ENCODE measurements at places on chromosomes 5 and 9.
A peak's percentile ranks its signal among the peaks of the same experiment; 100 is the strongest.

DNA sequence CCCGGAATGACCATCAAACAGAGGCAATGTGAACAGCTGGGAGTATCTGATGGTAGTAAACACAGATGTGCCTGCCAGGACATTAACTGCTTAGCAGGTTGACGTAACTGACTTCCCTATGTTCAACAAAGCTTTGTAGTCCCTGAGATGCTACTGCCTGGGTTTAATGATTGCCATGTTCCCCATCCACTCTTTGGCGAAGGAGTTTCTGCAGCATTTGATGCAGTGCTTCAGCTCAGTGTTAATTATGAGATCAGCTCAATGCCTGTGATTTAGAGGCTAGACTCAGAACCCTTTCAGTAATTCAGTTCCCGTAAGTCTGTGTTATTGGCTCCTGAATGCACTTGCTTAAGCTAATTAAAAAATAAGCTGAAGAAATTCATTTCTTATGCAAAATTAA lies 547.3 kb upstream of the ZNF608 start:
- DNase-seq = no peak

DNA sequence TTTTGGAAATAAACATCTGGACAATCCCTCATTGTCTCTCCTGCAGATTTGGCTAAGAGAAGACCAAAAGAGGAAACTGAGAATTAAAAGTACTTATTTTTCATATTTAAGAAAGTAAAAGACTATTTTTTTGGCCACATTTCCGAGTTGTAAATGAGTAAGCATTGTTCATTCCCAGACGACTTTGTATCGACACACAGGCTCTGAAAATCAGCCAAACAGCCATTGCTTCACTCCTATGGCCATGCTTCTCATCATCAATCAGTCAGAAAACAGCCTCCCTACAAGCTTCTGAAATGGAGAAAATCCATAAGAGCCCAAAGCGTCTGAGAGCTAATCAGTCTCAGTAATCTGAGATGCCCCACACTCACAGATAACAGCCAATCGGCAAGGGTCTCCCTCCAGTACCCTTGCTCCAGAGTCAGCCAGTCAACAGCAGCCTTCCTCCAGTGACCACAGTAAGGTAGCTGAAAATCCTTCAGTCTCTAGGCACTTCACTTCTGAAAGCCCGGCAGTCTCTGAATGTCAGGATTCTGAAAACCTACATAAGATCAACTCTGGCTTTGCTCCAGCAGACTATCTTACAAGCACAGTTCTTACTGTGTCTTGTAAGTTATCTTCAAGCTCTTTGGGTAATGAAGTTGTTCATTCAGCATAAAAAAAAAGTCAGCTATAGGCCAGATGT lies 30.9 kb downstream of the CDO1 start:
- no peak for DNase-seq

DNA sequence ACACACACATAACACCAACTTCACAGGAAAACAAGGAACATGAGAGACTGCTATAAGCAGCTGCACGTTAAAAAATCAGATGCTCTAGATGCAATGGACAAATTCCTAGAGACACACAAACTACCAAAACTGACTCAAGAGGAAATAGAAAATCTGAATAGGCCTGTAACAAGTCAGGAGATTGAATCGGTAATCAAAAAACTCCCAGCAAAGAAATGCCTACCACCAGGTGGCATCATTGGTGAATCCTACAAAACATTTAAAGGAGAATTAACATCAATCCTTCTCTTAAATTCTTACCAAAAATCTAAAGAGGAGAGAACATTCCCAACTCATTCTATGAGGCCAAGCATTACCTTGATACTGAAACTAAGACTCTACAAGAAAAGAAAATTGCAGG lies 54.9 kb downstream of the NDST1 start:
- DNase-seq = no peak

DNA sequence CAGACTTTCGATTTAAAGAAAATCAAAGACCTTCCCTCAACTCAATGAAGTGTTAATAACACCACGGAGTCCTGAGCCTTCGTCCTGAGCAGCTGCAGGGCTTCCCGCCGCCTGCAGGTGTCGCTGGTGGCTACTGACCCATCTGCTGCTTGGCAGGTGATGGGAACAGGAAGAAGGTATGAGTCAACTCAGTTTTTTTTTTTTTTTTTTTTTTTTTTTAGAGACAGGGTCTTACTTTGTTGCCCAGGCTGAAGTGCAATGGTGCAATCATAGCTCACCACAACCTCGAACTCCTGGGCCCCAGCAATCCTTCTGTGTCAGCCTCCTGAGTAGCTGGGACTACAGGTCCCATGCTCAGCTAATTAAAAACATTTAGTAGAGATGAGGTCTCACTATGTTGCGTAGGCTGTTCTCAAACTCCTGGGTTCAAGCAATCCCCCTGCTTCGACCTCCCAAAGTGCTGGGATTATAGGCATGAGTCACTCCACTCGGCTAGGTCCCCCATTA lies 185.7 kb upstream of the IL12B start:
- DNase-seq = peak; percentile 30

- DNase-seq = no peak
These were observed 409.9 kb upstream of the ADAMTS16 start for GRCh38 chr5:4730279-4730678.

GRCh38 chr5:105740242-105740641 lies 1930.5 kb downstream of the EFNA5 start:
- no peak for DNase-seq

DNA sequence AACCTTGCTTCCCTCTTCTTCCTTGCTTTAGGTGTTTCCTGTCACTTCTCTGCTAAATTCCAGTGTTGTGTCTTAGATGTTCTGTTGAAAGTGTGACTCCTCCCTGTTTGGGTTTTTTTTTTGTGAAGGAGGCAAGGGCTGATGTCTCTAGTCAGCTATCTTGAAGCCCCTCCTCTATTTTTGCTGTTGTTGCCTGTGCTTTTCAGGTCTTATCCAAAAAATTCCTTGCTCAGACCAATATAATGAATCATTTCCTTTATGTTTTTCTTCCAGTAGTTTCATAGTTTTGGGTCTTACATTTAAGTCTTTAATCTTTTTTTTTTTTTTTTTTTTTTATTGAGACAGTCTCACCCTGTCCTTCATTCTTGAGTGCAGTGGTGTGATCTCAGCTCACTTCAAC lies 22.3 kb downstream of the RIC1 start:
- DNase-seq = no peak

GRCh38 chr9:17578577-17578910 lies 322 bp upstream of the SH3GL2 start:
- DNase-seq = no peak

GRCh38 chr9:69322256-69322655 lies 2.8 kb upstream of the ENTREP1 start:
- DNase-seq = no peak

DNA sequence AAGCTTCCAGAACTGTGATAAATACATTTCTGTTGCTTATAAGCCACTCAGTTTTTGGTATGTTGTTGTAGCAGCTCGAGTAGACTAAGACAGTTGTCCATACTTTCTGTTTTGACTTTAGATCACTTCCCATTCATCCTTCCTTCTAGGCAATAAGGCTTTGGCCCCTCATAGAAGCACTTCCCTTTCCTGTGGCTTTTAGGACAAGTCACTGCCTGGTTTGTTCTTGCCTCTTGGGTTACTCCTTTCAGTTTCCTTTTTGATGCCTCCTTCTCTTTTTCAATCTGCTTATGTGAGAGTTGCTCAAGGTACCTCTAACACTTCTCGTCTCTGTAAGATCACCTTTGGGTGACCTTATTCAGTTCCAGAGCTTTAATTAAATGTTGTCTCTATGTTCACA lies 72.4 kb upstream of the NTRK2 start:
- DNase-seq = no peak

DNA sequence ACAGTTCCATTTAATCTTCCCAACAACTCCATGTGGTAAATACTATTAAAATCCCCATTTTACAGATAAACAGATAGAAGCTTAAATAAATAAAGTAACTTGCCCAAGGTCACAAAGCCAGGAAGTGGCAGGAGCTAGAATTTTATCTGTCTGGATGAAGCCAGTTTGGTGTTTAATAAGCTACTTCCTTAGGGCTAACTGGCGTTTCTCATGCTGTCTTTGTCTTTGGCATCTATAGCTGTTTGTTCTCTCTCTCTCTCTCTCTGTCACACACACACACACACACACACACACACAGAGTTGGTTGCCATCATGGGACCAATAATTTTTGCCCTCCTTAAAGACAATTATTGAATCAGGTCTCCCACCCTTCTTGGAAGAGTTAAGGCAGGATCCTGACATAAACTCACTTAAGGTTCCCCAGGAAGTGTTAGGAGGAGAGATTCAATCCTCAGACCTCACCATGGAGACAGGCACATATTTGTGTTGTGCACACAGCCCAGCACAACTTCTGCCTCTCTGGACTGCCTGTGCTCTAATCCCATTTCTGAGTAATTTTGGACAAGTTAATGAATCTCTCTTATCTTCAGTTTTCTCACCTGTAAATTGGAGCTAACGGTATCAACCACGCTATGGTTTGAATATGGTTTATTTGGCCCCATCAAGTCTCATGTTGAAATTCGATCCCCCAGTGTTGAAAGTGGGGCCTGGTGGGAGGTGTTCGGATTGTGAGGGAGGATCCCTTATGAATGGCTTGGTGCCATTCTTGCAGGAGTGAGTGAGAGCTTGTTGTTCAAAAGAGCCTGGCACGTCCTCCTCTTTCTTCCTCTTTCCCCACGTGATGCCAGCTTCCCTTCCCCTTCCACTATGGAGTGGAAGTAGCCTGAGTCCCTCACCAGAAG lies 8.3 kb upstream of the ADRA1B start:
- no peak for DNase-seq

GRCh38 chr9:93229636-93230035 lies 45.7 kb downstream of the WNK2 start:
- DNase-seq = no peak

Measured in SK-N-SH (cell line).